ENCODE measurements at places on chromosomes 3 and 15.

DNA sequence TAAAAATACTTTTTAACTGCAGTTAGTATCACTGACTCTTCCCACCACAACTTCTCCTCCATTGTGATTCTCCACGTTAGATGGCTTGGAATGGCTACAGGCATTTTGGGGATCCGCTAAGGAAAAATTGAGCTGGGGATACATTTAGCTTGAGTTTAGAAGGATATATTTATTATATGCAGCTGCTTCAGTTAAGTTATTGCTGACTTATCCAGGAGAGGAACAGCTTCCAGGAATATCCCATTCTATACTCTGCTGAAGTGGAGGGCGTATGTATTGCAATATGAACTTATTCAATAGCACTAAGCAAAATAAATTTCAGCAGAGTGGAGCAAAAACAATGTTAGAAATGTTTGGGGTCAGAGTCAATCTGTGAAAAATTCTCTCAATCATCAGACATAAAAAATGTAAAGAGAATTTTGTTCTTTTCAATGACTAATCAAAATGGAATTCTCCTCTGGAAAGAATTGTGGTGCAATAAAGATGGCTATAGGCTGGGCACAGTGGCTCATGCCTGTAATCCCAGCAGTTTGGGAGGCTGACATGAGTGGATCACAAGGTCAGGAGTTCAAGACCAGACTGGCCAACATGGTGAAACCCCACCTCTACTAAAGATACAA is 84.7 kb downstream of the NCEH1 start:
- DNase-seq, result no peak

DNA sequence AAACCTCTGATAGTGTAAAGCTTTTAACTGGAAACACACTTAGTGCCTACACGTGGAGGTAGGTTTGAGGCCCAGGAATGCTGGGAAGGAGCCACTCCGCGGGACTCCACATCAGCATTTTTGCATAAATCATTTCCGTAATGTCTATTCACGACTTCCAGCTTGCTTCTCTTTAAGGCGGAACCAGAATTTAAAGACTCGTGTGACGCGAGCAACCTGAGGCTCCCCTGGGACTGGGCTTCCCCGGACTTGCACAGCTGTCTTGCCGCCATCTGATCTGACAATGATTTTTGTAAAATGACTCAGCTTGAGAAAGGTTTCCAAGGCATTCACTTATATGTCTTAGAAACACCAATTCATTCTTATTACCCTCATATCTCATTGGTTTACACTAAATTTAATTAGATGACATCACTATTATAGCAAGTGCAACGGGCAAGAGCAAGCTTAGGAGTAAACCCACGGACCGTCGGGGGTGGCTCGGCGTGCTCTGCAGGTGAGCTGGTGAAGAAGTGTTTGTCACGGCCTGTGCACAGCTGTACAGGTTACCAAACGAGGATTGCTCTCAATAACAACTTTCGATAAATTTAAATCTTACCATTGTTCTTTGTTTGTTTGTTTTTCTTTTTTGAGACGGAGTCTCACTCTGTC is 95.2 kb downstream of the CHSY1 start:
- DNase-seq, result no peak

- no peak for DNase-seq
Observed at GRCh38 chr15:83200589-83200988, 7.0 kb downstream of the HDGFL3 start.

GRCh38 chr3:15052335-15053242 is 12.5 kb downstream of the MRPS25 start:
- DNase-seq, result no peak

- no peak for DNase-seq
Observed at GRCh38 chr3:63240381-63240902, 37.7 kb upstream of the SYNPR start.
